ENCODE measurements at places on chromosomes 5 and 9.

DNA sequence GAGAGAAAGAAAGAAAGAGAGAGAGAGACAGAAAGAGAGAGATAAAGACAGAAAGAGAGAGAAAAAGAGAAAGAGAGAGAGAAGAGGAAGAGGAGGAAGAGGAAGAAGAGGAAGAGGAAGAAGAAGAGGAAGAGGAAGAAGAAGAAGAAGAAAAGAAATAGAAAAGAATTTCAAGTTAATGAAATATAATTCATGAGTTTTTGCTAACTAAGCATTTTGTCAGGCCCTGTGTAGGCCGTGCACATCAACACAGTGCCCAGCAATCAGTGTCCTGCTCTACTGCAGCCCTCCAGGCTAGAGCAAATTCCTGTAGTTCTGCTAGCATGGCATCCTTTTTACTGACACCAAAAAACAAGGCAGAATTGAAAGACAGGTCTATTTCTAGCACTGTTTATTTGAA lies 62.1 kb downstream of the PLPP1 start:
- DNase-seq = no peak

DNA sequence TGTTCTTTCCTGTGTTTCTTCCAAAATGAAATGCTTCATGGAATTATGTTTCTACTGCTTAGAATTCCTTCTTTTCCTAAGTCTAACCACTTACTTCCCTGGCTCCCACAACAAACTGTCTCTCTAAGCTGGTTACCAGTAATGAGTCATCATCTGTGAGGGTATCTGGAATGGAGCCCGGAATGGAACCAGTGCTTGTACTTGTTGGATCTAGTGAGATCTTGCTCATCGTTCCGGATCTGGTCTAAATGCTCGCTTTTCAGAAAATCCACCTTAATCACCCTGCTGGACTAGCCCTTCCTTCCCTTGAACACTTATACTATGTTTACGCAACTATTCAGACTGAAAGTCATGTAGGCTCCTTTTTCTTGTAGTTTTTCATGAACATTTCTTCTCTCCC lies 184.8 kb downstream of the PBX3 start:
- DNase-seq = no peak

DNA sequence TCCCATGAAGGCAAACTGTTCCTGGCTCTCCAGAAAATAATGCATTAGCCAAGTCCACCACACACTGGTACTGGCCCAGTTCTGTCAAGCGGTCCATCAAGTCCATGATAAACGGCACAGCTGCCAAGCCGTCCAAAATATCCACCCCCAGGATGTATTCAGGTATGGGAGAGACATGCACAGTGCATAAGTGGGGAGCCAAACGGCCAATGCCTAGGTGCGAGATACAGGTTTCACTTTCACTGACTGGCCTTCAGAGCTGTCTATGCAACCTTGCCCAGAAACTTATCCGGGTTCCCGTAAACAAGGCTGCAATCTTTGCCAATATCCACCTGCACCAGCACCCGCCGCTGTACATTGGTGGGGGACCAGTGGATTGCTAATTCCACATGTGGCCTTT lies 795.8 kb downstream of the EFNA5 start:
- no peak for DNase-seq

DNA sequence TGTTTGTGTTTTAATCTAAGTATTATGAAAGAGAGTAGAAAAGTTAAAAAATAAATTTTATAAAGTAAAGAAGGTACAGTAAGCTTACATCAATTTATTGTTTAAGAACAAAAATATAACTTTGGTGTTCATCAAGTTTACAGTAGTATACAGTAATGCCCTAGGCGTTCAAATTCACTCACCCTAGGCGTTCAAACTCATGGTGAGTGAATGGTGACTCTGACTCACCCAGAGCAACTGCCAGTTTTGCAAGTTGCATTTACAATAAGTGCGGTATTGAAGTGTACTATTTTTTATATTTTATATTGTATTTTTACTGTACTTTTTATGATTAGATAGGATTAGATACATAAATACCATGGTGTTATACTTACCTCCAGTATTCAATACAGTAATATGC lies 421.3 kb downstream of the CDH12 start:
- no peak for DNase-seq

DNA sequence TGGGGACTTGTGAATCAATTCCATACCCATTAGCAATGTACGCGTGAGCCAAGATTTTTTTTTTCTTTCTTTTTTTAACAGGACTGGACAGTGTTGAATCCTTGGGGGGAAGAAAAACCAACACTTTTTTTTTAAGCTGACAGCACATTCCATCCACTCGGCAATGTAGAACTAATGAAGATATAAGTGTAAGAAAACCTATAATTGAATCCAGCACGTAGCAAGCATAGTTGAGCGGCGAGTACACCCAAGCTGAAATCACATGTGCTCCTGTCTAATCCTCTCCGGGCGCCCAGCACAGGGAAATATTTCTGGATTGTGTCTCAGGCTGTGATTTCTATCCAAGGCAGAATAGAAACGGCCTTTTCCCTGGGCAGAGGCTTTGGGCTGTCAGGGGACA lies 118.2 kb downstream of the BOD1 start:
- DNase-seq = no peak

GRCh38 chr5:63727583-63727982 lies 234.7 kb downstream of the HTR1A start:
- no peak for DNase-seq

- no peak for DNase-seq
Observed at GRCh38 chr9:113742878-113743277, 133.2 kb upstream of the ZNF618 start.

DNA sequence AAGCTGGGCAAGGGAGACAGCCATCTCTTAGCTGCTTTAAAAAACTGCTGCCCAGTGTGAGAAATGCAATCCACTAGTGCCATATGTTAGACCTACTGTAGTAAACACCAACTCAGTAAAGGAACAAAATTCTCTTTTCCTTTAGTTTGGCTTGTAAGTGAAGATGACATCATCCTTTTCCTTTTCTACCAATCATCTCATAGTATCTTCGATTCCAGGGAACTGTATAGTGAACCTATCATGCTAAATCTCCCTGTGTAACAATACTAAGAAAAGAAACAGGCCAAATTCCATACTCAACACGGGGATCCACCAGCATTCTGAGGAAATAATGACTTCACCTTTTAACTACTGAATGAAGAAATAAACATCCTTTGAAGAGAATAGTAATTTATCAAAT lies 100.1 kb downstream of the RAPGEF6 start:
- no peak for DNase-seq

DNA sequence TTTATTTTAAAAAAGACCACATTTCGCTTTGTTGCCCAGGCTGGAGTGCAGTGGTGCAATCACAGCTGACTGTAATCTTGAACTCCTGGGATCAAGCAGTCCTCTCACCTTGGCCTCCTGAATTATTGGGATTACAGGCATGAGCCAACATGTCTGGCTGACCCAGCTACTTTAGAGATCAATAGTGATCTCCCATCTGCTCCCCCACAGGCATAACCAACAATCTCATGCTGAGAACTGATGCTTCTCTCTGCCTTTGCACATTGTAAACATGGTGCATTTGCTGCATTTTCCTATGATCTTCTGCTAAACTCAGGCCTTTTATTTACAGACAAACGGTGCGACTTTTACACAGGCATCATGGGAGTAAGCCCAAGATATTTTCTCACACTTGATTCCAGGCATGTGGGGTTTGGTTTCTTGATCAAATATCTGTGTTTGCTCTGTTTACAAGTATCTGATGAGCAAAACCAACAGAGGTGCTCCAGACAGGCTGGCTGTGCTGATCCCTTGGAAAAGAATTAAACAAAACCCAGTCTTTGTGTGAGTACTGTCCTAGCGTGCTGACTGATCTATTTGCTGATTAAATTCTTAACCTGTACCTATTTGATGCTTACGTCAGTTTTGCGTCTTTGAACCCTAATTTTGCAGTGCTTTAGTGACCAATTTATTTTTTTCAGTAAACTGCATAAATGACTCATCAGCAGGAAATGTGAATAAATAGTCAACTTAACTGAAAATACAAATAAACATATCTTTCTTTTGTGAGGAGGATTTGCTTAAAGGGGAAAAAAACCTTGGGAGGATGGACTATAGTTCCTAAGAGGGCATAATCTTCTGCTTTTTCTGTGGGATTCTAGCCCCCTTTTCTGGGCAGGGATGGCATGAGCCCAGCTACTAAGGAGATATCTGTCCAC lies 191.7 kb upstream of the NR3C1 start:
- DNase-seq = no peak
